Fibroblast of pulmonary artery (primary cell): ENCODE measurements at places on chromosomes 2 and 18.

GRCh38 chr18:49151482-49151881, 200.7 kb upstream of the SMAD7 start:
- no peak for DNase-seq

- DNase-seq = no peak
These were observed 3.3 kb downstream of the ITGA6 start for GRCh38 chr2:172430678-172431077.

- DNase-seq = no peak
These were observed 10.4 kb downstream of the HOXD8 start for GRCh38 chr2:176139661-176140512.

DNA sequence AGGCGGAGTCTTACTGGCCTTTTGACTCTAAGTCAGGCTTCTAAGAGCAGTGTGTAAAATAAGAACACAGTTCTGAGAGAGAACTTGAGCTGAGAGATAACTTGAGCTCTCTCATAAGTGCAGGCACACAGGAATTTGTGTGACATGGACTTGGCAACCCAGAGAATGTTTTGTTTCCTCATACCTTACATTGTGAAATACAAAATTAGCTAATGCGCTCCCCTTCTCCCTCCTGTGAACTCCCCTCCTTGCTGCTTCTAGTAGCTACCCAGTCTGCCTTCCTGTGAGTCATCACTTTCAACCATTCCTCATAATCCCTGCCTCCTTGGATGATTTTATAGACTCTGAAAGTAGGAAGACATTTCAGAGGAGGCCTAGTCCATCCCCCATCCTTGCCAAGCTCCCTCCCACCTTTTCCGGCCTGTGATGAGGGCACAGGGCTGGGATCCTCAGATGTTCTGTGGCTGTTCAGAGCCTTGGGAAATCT, 22.6 kb downstream of the FER1L5 start:
- peak; percentile 100 for DNase-seq

GRCh38 chr18:36017232-36017631, 44.8 kb downstream of the RMP24 start:
- no peak for DNase-seq

- DNase-seq = peak; percentile 92
These were observed 83.4 kb downstream of the TTC27 start for GRCh38 chr2:32711219-32711618.

DNA sequence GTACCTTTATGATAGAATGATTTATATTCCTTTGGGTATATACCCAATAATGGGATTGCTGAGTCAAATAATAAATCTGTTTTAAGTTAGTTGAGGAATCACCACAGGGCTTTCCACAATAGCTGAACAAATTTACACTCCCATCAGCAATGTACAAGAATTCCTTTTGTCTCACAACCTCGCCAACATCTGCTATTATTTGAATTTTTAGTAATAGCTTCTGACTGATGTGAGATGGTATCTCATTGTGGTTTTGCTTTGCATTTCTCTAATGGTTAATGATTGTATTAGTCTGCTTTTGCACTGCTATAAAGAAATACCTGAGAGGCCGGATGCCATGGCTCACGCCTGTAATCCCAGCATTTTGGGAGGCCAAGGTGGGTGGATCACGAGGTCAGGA, 1387.6 kb upstream of the ACVR2A start:
- DNase-seq = no peak

DNA sequence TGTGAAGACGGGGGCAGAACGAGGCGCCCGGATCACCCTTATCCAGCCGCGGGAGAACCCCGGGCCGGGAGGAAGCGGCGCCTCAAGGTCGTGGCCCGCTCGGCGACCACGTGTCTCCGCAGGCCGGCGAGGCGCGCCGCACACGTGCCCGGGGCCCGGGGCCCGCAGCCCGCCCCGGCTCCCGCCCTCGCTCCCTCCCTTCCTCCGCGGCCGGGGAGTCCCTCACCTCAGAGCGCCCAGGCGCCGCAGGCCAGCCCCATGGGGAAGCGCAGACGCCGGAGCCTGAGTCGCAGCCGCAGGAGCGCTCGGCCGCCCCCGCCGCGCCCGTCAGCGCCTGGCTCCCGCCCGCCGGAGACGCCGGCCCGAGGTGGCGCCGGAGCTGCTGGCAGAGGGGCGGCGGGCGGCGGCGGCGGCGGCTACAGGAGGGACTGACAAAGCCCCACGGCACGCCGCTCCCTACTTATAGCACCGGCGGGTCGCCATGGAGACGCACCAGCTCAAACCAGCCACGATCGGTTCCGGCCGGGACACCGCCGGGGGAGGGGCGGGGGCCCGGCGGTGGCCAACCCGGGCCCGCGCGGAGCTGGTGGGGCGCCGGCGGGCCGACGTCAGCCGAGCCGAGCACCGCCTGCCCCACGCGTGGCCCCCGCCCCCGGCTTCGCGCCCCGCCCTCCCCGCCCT, at the start of gene ODC1:
TSS of gene ODC1 (minus strand) at position 433 of the 681 bp plus-strand sequence. CDS start 3,295 bp downstream, outside the sequence.
- peak; percentile 40 for DNase-seq

DNA sequence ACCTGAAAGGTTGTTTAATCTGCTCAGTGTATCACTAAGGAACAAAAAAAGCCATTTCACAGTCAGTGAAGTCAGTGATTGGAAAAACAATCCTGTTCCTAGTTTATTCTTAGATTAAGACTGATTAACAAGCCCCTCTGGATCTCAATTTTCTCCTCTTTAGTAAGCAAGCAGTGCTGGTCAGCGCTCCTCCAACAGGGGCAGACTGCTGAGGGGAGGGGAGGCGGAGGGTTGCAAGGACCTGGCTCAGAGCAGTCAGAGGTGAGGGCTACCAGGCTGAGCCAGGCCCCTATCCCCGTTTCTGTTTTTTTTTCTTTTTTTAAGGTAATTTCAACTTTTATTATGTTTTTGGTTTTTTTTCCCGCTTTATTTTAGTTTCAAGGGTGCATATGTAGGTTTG, 24.7 kb upstream of the KCNS3 start:
- no peak for DNase-seq

GRCh38 chr2:28982381-28982950, 1.4 kb downstream of the TOGARAM2 start:
- DNase-seq = no peak

GRCh38 chr2:139055202-139055601, 275.0 kb upstream of the NXPH2 start:
- DNase-seq = no peak

DNA sequence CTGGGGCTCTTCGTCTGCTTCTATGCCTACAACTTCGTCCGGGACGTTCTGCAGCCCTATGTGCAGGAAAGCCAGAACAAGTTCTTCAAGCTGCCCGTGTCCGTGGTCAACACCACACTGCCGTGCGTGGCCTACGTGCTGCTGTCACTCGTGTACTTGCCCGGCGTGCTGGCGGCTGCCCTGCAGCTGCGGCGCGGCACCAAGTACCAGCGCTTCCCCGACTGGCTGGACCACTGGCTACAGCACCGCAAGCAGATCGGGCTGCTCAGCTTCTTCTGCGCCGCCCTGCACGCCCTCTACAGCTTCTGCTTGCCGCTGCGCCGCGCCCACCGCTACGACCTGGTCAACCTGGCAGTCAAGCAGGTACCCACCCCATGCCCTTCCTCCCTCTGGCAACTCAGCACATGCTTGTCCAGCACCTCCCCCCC, 24.2 kb downstream of the STEAP3 start:
- DNase-seq = no peak

GRCh38 chr18:23088310-23088709, 47.0 kb upstream of the CABLES1 start:
- no peak for DNase-seq

- no peak for DNase-seq
These were observed 615 bp downstream of the AKAIN1 start for GRCh38 chr18:5196253-5197031.

DNA sequence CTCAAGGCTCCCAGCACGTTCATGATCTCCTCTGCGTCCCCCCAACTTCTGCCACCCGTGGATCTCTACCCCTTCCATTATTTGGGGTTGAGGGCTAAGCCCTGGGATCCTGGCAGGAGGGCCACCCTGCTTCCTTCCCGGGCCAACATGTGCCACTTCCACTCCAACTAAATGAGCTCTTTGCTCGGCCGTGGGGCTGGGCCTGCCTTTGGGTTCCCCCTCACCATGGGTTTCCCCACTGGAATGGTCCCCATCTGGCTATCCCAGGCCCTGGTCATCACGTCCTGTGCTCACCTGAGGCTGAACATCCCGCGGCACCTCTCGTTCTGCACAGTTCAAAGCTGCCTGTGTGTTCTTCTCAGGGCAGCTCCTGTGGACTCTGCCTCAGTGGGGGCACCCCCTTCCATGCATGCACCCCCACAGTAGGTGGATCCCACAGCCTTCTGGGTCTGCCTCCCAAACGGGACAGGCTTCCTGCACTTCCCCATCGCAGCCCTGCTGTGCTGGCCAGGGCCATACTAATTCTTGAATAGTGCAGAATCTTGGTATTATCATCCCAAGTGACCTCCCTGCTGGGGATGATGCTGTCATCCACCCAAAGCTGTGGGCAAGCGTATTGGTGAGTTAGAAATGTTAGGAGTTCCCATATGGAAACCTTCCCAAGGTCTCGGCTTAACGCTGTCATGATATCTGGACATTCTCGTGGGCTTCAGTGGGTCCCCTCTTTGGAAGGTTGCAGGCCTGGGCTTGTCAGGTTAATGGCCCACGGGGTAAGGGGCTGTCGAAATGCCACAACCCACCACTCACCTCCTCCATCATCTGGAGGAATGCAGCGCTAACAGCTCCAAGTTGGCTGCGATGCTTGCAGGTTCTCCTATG, 150.5 kb upstream of the TWIST2 start:
- DNase-seq = no peak

- no peak for DNase-seq
These were observed 158.2 kb downstream of the C1D start for GRCh38 chr2:67904566-67904965.

GRCh38 chr18:12657684-12658425, at the start of gene SPIRE1:
Gene SPIRE1, minus strand, starts transcription at chr18:12658107. Its CDS starts 241 bp downstream, at chr18:12657866.
- DNase-seq = peak; percentile 53

DNA sequence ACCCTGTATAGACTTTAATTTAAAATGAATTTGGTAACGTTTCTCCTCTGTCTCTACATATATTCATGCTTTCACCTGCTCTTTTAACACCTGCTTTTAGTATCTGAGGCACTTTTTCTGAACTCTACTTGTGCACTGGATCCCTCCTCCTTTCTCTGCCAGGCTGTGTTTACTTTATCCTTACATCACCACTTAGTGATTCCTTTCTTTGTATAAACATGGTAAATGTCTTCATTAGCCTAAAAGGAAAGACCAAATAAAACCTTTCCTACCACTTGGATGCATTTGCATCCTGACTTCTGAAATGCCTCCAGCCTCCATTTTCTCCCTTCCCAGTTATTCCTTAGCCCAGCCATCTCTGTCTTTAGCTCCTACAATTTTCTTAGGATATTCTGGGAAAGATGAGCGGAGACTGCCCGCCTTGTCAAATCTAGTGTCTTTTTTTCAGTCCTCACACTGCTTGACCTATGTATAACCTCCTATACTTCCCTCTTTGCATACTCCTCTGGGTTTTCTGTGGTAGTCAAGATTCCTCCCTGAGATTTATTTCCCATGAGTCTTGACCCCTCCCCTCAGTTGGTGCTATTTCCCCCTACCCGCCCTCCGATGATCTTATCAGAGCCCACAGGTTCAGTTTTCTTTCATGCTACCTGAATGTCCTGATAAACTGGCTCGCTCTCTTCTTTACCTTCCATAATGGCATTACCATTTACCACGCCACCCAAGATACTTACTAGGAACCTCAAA, 44.8 kb downstream of the REL start:
- DNase-seq = no peak

GRCh38 chr2:213500881-213501280, 216.6 kb downstream of the SPAG16 start:
- no peak for DNase-seq

- DNase-seq = no peak
These were observed 6.3 kb downstream of the VIT start for GRCh38 chr2:36702781-36703180.

DNA sequence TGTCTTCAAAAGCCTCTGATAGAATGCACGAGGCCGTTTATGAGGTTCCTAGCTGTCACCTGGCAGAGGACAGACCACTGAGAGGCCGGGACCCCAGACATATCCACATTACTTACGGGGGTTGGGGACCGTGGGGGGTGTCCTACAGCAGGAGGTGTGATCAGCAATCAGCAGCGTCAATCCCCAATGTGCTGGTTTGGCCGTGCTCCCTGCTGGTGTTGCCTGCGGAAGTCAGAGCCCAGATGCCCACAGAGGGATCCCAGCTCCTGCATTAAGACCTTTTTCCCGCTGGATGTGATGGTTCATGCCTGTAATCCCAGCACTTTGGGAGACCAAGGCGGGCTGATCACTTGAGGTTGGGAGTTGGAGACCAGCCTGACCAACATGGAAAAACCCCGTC, 20.8 kb upstream of the SP5 start:
- DNase-seq = no peak

DNA sequence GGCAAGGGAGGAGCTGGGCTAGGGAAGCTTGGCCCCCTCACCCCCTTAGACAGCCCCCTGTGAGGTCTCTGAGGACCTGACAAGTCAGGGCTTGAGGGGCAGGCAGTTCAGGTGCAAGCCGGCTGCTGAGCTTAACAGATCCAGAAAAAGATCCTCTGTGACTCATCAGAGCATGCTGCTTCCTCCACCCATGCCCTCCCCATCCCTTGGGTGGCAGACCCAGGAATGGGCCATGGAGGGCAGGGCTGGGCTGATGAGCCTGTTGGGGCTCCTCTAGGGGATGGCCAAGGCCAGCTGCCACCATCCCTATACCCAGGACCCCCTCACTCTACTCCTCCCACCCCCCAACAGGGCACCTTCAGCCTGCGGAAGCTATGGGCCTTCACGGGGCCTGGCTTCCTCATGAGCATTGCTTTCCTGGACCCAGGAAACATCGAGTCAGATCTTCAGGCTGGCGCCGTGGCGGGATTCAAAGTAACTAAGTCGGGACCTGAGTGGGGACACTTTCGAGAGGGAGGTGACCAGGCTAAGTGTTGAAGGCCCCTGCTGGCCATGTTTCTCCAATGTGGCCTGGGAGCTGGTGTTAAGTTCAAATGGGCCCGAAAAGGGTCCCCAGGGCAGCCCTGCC, 1.9 kb downstream of the SLC11A1 start:
- DNase-seq = no peak

GRCh38 chr2:163630836-163631235, 105.0 kb downstream of the FIGN start:
- DNase-seq = no peak

GRCh38 chr2:215619989-215620388, 184.1 kb upstream of the FN1 start:
- no peak for DNase-seq

DNA sequence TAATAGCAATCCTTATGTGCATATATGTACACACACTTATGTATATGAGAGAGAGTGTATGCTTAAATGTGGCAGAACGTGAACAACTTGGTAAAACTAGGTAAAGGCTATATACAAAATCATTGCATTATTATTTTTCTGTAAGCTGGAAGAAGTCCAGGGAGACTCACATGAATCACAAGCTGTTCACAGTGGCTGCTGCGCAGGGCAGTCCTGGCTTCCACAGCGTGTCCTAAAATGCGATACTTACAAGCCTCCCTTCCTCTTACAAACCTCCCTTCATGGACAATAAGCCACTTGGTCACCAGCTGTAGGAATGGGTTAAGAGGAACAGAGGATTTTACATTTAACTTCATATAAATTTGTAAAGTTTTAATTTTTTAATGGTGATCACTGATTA, 114.9 kb upstream of the AGAP1 start:
- no peak for DNase-seq

- DNase-seq = peak; percentile 62
These were observed 24.5 kb downstream of the RTTN start for GRCh38 chr18:70181015-70181414.
